Body of pancreas (tissue), 4 donors: ENCODE measurements at places on chromosomes 6 and 20.

- no peak overlapping the region for H3K27ac ChIP-seq
- H3K4me3 ChIP-seq = no peak overlapping the region
- no peaks in the 10 kb centered on the region for H3K4me1 ChIP-seq
- no peak for DNase-seq
- no peaks in the 10 kb centered on the region for H3K27me3 ChIP-seq
- no peaks in the 10 kb centered on the region for H3K36me3 ChIP-seq
Observed at GRCh38 chr20:58623579-58624473, 27.3 kb upstream of the STX16 start.

- no peaks in the 10 kb centered on the region for H3K27me3 ChIP-seq
- peaks cover 10% of the 10 kb centered on the region for H3K4me1 ChIP-seq
- no peak for DNase-seq
- no peaks in the 10 kb centered on the region for H3K36me3 ChIP-seq
Observed at GRCh38 chr20:62709537-62709905, 885 bp downstream of the NTSR1 start.

DNA sequence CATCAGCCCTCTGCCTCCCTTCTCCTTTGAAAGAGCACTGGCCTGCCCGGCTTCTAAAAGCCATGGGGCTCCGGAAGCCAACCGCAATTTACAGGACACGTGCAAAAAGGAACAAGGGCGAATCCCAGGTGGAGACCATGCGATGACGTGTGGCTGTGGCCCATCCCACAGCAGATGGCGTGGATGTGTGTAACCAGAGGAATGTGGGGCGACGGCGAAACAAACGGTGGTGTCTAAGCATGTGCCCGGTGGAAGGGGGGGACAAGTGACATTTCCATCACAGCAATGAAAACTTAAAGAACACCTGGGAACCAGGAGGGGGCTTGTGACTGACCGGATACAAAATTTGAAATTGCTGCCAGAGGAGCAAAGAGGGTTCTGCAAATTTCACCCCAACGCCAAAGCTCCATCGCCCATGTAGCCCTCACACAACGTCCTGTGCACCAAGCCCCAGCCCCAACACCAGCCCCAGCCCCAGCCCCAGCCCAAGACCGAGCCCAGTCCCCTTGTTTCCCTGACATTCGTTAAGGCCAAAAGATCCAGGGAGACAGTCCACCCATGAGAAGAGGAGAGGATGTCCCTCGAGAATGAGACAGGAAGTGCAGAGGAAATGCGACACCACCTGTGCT, 159.7 kb upstream of the ZNF337 start:
- no peaks in the 10 kb centered on the region for H3K27me3 ChIP-seq
- no peak overlapping the region for H3K27ac ChIP-seq
- H3K4me1 ChIP-seq = peaks cover 40% of the 10 kb centered on the region
- H3K36me3 ChIP-seq = no peaks in the 10 kb centered on the region

GRCh38 chr6:21965016-21965415, 331.8 kb downstream of the PRL start:
- H3K4me1 ChIP-seq = no peaks in the 10 kb centered on the region
- no peaks in the 10 kb centered on the region for H3K36me3 ChIP-seq
- H3K4me3 ChIP-seq = no peak overlapping the region
- no peak for DNase-seq
- no peaks in the 10 kb centered on the region for H3K27me3 ChIP-seq
- H3K27ac ChIP-seq = no peak overlapping the region
